ENCODE measurements at places on chromosomes 1 and 21.

GRCh38 chr1:244576259-244576892, 76.5 kb upstream of the DESI2 start:
- no peak for DNase-seq

DNA sequence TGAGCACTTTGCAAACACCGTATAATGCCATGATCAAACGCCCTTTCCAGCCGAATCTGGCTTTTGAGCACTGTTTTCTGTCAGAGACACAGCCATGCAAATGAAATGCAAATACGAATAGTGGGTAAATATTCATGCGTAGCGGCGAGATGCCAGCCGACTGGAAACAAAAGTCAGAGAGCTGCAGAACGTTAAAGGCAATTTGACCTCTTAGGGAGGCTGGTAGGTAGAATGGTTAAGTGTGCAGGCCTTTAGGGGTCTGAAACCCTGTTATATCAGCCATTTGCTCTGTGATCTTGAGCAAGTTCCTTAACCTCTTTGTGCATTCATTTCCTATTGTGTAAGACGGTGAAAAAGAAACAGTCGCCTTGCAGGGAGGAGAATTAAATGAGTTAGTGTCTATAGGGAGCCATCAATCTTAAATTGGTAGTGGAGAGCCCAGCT, 6.5 kb upstream of the SDHB start:
- no peak for DNase-seq

- DNase-seq, result no peak
Measured at GRCh38 chr1:99561952-99562351, 84.0 kb upstream of the PALMD start.

DNA sequence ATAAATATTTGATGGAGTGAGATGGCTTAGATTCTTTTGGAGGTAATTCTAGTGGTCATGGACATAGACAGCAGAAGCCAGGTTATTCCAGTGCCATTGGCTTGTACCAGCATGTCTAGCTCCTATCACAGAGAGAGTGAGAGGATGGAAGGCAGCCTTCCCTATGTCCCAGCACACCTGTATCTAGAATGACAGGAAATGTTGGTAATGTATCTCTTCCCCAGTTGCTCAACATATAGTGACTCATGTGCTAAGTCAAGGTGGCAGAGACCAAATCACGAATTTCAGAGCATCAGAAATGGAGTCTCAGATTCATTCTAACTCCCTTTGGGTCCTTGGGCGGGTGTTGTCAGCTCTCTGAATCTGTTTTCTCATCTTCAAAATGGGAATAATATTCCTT, 28.4 kb downstream of the METTL13 start:
- no peak for DNase-seq

GRCh38 chr1:205936311-205936710, 6.9 kb downstream of the SLC26A9 start:
- DNase-seq, result no peak
